ENCODE measurements at places on chromosomes 2 and 18.

- DNase-seq: peak; percentile 75
Measured at GRCh38 chr2:72841462-72842125, 15.8 kb upstream of the EXOC6B start.

DNA sequence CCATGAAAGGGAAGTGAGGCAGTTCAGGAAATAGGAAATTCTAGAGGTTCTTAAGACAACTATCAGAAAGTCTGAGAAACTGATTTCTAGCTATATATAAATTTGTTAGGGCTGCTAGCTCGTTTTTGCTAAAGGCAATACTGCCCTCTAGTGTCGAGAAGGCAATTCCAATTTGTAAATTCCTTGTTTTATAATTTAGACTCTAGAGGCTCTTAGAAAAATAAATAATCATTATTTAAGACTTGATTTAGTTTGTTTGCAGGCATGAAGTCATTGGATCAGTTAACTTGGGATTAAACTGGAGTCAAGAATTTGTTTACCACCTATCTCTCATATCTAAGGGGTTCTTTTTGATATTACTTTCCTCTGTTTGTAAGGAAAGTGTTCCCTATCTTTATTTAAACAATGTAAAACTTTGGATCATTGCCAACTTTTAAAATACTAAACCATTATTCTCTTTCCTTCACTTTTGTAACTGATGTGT, 66.2 kb downstream of the ACVR2A start:
- DNase-seq: peak; percentile 77

GRCh38 chr2:231554327-231554726, 24.1 kb upstream of the NMUR1 start:
- no peak for DNase-seq

DNA sequence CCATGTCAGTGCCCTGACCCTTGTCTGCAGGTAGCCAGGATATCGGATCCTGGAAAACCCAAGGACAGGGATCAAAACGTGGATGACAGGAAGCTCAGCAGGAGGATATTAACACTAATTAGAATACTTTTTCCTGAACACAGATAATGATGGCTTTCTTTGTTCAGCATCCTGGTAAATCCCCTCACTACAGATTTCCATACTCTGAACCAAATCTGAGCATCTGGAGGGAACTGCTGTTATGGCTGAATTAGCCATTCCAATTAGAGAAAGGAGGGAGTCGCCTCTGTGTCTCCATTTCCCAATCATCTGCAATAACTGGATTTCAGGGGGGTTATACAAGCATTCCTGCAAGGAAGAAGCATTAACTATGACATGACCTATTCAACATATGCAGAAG, 24.4 kb downstream of the CXCR4 start:
- no peak for DNase-seq

GRCh38 chr2:199261239-199261638, 196.5 kb downstream of the SATB2 start:
- DNase-seq: no peak

GRCh38 chr2:71659868-71660518, 206.6 kb downstream of the DYSF start:
- no peak for DNase-seq

- DNase-seq: no peak
Measured at GRCh38 chr2:71884303-71885042, 263.2 kb downstream of the CYP26B1 start.

GRCh38 chr2:239697399-239698164, 296.8 kb upstream of the HDAC4 start:
- DNase-seq: no peak

GRCh38 chr2:156455361-156455975, 19.3 kb downstream of the GPD2 start:
- no peak for DNase-seq

GRCh38 chr2:118290411-118291250, 202.4 kb downstream of the INSIG2 start:
- DNase-seq: no peak

DNA sequence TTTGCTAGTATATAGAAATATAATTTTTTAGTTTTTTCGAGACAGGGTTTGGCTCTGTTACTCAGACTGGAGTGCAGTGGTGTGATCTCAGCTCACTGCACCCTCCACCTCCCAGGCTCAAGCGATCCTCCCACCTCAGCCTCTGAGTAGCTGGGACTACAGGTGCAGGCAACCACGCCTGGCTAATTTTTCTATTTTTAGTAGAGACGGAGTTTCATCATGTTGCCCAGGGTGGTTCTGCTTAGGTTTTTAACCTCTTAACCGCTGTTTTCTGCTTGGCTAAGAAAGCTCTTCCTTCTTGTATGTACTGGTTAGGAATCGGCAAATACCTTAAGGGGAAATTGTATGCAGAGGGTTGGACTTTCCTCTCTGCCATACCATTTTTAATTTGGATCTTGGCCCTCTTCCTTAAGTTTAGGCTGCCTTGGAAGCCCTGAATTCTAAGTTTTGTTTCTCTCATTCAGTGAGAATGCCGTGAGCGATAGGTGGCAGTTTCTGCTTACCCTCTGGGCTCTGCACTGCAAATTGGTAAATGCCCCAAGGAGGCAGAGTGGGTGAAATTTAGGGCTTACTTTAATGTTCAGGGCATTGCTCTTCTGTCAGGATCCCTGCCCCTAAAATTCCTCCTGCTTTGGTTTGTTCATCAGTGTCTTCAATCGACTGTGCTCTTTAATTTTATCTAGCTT, 32.3 kb downstream of the EML6 start:
- DNase-seq: peak; percentile 54

GRCh38 chr2:133452583-133452982, 115.7 kb downstream of the NCKAP5 start:
- DNase-seq: no peak

DNA sequence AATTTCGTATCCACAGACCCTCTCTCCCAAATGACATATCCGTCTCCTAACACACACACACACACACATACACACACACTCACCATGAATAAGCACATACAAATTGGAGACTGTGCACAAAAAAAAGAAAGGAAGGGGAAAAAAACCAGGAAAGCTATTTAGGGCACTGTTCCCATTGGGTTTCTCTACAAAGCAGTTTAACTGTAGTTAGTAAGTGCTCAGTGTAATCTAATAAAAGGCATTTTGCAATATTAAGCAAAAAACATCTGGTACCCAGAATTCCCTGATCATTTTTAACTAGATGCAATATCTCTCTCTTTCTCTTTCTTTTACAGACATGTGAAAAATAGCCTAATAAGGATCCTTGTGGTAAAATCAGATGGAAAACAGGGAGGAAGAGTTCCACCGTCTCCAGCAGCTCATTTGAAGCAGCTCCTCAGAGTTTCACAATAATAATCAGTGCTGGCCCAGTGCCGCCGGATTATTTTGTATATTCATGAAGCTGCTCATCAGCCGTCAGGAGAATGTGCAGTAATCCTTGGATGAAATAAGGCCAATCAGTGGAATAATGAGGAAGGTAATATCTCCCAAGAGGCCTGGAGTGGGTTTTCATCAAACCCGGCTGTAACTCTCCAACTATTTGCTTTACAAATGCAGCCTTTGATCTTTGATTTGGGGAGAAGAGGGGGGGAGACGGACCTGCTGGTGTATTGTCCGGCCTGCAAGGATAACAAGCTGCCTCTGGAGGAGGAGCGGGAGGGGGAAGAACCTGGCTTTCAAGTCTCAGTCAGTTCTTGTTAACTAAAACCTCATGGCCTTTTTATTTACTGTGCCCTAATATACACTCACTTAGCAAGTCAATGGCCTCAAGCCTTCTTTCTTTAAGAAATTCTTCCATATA, 227.6 kb upstream of the SMIM21 start:
- DNase-seq: no peak
